A549 treated with AZD2906 at 1 μM for 4 hours (cell line): ENCODE measurements at places on chromosomes 7 and 10. TPM values are rescaled to one million over a fixed set of nuclear protein-coding genes. Genes with fewer than 3 reads are reported as not detected.

The AKR1C4 gene
- 0.13 to 0.49 TPM (median 0.36 TPM) in 5 replicates for total RNA-seq

The COL28A1 gene
- total RNA-seq: 0.42 to 1.1 TPM (median 0.57 TPM) in 5 replicates

The CTAGE8 gene
- total RNA-seq: not detected in 5 replicates

The MYPN gene
- 1.8 to 2.5 TPM (median 2.1 TPM) in 5 replicates for total RNA-seq

The CALML5 gene
- not detected in 5 replicates for total RNA-seq

The ACSL5 gene
- 0.25 to 0.60 TPM (median 0.33 TPM) in 5 replicates for total RNA-seq

The PLXNA4 gene
- 0.18 to 0.85 TPM (median 0.56 TPM) in 5 replicates for total RNA-seq

The NPFFR1 gene
- total RNA-seq: under 0.01 TPM in 1 of 5 replicates, not detected in the others

The NEUROG3 gene
- total RNA-seq: not detected in 5 replicates

The FUOM gene
- 14.2 to 18.2 TPM (median 14.9 TPM) in 5 replicates for total RNA-seq

The PLEKHS1 gene
- total RNA-seq: 0.02 to 0.06 TPM (median 0.03 TPM) in 4 of 5 replicates, not detected in the other

The LDB3 gene
- 0.08 to 0.24 TPM (median 0.16 TPM) in 5 replicates for total RNA-seq

The WNT16 gene
- total RNA-seq: 2.0 to 3.2 TPM (median 2.6 TPM) in 5 replicates

The DLG5 gene
- total RNA-seq: 34.7 to 40.7 TPM (median 38.6 TPM) in 5 replicates

The ABHD11 gene
- total RNA-seq: 20.1 to 25.9 TPM (median 24.1 TPM) in 5 replicates

The PLCE1 gene
- total RNA-seq: 6.8 to 8.8 TPM (median 8.0 TPM) in 5 replicates

The MACC1 gene
- total RNA-seq: not detected in 5 replicates

The MYO1G gene
- total RNA-seq: 0.17 to 0.29 TPM (median 0.21 TPM) in 5 replicates

The TMEM229A gene
- total RNA-seq: not detected in 5 replicates

The NOS3 gene
- total RNA-seq: 0.30 to 0.69 TPM (median 0.58 TPM) in 5 replicates

The PDZD8 gene
- total RNA-seq: 20.3 to 33.1 TPM (median 25.6 TPM) in 5 replicates

The LRRTM3 gene
- total RNA-seq: not detected in 5 replicates

The TUBAL3 gene
- 0.23 to 0.31 TPM (median 0.31 TPM) in 5 replicates for total RNA-seq

The DNAJC12 gene
- total RNA-seq: 41.3 to 56.6 TPM (median 50.0 TPM) in 5 replicates

The PCGF6 gene
- 10.5 to 12.8 TPM (median 11.0 TPM) in 5 replicates for total RNA-seq

The PHKG1 gene
- 0.31 to 0.66 TPM (median 0.54 TPM) in 5 replicates for total RNA-seq

The SPDYE1 gene
- not detected in 5 replicates for total RNA-seq

The ITIH5 gene
- total RNA-seq: 0.05 to 0.09 TPM (median 0.06 TPM) in 5 replicates

The ZPBP gene
- total RNA-seq: not detected in 5 replicates

The SPDYE2B gene
- total RNA-seq: not detected in 5 replicates

The DOCK1 gene
- 18.5 to 24.4 TPM (median 23.2 TPM) in 5 replicates for total RNA-seq

The TRPV5 gene
- not detected in 5 replicates for total RNA-seq

The OR13A1 gene
- 0.06 TPM in 1 of 5 replicates, not detected in the others for total RNA-seq

The FZD1 gene
- 2.2 to 2.5 TPM (median 2.3 TPM) in 5 replicates for total RNA-seq

The LRRN3 gene
- not detected in 5 replicates for total RNA-seq

The IL15RA gene
- total RNA-seq: 1.8 to 3.2 TPM (median 2.3 TPM) in 5 replicates

The TRPV6 gene
- 0.02 TPM in 1 of 5 replicates, not detected in the others for total RNA-seq

The LBX1 gene
- not detected in 5 replicates for total RNA-seq

The GPR85 gene
- not detected in 5 replicates for total RNA-seq
